NCI-H2081 (cell line): ENCODE measurements at places on chromosomes 4 and X.

DNA sequence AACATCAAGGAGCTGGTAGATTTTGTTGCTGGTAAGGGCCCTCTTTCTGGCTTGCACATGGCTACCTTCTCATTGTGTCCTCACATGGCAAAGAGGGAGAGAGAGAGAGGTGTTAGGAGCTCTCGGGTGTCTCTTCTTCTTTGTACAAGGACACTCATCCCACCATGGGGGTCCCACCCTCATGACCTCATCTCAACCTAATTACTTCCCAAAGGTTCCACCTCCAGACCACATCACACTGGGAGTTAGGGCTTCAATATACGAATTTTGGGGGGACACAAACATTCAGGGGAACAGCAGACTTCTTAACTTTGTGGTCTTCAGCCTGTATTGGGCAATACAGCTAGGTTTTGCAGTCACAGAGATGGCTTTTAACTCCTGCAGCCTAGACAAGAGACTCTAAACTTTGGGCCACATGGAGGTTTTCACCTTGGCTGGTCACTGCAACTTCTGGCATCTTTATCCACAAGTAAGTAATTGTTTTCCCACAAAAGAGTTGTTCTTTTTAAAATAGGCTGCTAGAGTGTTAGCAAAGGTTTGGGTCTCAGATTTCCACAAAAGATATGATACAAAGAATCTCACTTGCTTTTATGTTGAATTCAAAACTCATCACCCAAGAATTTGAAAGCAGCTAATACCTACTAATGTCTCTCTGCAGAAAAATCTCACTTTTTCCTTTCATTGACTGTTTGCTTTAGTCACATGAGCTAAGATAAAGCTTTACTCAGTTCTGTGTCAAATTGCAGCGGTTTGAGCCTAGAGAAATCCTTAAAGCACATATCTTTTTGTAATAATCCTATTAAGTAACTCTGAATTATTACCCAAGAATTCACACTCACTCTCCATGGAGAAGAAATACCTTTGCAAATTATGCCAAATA is 39.6 kb upstream of the BBS12 start:
- no peak for DNase-seq

DNA sequence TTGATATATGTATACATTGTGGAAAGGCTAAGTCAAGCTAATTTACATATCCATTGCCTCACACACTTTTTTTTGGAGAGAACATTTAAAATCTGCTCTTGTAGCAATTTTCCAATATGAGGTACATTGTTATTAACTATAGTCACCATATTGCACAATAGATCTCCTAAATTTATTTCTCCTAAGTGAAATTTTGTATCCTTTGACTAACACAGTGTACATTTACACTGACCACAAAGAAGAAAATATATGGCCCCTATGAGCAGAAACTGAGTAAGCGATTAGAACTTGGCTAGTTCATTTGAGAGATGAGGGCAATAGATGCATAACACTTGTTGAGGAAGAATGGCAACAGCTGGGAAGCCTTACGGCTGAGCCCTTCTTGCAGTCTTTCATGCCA is 20.3 kb upstream of the GUCY1B1 start:
- DNase-seq, result no peak

- no peak for DNase-seq
Measured at GRCh38 chr4:54840430-54840829, 182.7 kb downstream of the KIT start.

DNA sequence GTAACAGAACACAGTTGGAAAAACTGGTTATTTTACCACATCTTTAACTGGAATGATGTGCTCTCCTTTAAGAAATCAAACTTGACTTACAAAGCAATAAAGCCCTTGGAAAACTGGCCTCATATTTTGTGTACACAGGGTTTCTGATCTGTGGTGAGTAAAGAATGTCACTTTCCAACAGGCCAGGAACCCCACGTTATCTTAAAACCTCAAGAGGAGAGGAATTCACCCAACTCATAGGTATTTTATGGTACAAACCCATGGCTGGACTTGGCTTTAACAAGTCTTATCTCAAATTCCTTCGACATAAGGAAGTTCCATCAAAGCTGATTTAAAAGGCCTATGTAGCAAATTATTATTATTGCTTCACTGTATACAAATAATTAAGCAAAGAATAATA is 1735.1 kb downstream of the PCDH7 start:
- no peak for DNase-seq

GRCh38 chr4:122221322-122221721 is 69.2 kb downstream of the BLTP1 start:
- DNase-seq, result no peak

GRCh38 chr4:6785572-6785925 is 3.0 kb downstream of the KIAA0232 start:
- no peak for DNase-seq

DNA sequence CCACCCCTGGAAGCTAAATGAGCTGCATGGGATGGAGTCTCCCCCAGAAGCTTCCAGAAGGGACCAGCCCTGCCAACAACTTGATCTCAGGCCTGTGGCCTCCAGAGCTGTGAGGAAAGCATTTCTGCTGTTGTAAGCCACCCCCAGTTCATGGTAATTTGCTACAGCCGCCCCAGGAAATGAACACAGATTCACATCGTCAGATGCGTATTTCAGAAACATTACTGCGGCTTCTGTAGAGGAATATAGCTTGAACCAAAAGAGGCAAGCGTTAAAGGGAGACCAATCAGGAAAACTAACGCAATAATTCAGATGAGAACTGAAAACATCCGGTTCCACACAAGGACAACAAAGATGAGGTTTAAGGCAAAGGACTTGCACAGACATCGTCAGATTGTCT is 128.4 kb upstream of the TBL1X start:
- no peak for DNase-seq

- DNase-seq, result no peak
Measured at GRCh38 chrX:16433021-16433420, 216.9 kb upstream of the S100G start.

GRCh38 chr4:72432282-72432681 is 136.7 kb downstream of the ADAMTS3 start:
- no peak for DNase-seq

DNA sequence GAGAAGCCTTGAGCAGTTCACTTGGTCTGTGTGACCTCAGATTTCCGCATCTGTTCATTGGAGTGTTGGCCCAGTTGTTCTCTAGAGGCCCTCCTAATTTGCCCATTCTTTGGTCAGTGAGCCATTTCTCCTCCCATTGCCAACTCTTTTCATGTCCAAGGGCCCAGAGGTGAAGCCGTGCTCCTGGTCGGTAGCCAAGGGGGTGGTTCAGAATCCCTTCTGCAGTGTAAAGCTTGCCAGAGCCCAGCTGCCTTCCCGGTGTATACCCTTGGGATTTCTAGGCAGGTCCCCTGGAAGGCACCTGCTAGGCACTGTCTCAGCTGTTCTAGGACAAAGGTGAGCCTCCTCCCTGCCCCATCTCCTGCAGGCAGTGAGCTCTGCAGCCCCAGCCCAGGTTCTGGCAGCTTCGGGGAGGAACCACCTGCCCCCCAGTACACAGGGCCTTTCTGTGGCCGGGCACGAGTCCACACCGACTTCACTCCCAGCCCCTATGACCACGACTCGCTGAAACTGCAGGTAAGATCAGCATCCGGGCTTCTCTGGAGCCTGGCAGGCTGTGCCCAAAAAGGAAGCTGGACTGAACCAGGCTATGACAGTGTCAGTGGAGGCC is 12.3 kb downstream of the SASH3 start:
- DNase-seq, result no peak

DNA sequence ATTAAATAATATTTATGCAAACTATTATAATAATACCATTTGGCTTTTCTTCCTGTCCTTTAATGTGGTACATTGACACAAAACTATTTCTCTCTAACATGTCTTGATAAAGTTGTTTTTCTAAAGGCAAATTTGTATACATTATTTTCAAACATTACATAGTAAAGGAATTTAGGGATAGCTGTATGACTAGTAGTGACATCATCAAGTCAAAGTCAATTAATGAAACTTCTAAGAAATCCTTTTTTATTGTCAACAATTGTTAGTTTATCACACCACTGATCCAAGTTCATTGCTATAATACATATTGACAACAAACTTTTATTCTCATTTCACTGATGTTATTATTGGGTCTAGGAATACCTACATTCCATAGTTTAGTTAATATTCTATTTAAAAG is 68.4 kb downstream of the TBCK start:
- DNase-seq, result no peak

DNA sequence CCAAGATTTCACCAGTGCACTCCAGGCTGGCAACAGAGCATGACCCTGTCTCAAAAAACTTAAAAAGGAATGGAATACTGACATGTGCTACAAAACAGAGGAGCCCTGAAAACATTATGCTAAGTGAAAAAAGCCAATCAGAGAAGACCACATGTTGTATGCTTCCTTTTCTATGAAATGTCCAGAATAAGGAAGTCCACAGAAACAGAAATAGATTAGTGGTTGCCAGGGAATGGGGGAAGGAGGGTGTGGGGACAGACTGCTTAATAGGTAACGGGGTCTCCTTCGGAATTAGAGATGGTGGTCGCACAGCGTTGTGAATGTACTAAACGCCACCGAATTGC is 30.1 kb upstream of the KIAA0232 start:
- no peak for DNase-seq

DNA sequence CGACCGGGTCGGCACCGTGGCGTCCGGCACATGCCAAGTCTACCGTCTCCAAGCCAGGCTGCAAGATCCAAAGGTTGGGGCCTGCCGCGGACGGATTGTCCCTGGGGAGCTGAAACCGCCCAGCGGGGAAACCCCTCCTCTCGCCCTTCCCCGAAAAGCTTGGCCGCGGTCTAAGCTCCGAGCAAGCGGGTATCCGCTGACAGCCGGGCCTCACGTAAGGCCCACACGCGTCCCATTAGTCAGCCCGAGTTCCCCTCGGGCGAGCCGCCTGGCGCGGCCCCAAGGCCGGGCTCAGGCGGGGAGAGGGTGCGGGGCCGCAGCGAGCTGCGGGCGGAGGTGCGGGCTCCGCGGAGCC is 6.8 kb upstream of the BCOR start:
- no peak for DNase-seq

DNA sequence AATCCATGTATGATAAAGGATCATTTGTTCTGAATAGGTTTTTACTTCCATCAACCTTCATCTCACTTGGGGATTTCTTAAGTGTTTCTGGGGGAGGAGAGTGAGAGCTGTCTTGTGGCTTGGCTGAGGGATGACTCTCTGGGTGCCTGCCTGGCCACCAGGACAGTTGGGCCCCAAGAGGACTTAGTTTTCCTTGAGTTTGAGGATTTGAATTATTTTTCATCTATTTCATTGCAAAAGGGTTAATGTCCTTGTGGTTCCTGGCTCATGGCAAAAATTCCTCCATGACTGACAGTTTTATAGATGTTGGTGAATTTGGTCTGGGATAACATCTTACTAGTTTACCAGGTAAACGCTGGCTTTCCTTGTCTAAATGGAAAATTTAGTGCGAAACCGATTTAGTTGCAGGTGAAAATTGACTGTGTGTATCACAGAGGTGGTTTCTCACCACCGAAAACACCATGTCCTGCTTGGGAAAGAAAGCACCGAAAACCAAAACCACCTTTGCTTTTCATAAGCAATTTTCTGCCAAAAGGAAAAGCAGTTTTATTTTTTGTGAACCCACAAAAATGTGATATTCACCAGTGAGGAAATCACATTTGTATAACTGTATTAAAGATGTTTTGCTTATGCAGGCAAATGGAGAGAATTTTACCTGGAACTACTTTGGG is 331.3 kb upstream of the SFRP2 start:
- DNase-seq, result no peak

DNA sequence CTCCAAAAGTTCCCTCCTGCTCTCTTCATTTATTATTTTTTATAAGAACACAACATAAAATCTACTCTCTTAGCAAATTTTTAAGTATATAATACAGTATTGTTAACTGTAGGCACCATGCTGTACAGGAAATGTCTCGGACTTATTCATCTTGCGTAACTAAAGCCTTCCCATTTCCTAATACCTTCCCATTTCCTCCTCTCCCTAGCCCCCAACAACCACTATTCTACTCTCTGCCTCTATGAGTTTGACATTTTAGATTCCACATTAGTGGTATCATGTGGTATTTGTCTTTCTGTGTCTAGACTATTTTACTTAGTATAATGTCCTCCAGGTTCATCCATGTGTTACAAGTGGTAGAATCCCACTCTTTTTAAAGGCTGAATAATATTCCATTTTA is 15.8 kb upstream of the SYTL4 start:
- no peak for DNase-seq

DNA sequence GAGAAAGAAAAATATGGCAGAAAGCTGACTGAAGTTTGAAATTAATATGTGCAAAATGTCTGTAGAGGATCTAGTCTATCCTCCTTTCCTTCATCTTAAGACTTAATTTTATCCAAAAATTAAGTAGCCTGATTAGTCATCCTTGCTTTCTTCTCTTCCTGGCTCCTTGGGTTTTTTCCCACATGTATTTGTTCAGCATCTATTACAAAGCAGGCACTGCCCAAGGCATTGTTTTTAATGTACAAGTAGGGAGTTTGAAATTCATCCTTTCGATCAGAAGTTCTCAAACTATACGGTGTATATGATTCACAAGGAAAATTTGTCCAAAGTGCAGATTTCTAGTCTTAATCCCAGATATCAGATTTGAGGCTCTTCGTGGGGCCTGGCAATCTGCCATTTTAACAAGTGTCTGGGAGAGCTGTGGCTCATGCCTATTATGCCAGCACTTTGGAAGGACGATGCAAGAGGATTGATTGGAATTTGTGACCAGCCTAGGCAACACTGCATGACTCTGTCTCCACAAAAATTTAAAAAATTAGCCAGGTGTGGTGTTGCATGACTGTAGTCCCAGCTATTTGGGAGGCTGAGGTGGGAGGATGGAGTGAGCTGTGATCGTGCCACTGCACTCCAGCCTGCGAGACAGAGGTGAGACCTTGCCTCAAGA is 19.4 kb upstream of the YTHDC1 start:
- no peak for DNase-seq

GRCh38 chr4:38280323-38280706 is 320.1 kb downstream of the PTTG2 start:
- no peak for DNase-seq

GRCh38 chr4:7311205-7311604 is 118.9 kb downstream of the SORCS2 start:
- DNase-seq, result no peak

- DNase-seq, result no peak
Measured at GRCh38 chr4:41161355-41161754, 53.0 kb downstream of the APBB2 start.

DNA sequence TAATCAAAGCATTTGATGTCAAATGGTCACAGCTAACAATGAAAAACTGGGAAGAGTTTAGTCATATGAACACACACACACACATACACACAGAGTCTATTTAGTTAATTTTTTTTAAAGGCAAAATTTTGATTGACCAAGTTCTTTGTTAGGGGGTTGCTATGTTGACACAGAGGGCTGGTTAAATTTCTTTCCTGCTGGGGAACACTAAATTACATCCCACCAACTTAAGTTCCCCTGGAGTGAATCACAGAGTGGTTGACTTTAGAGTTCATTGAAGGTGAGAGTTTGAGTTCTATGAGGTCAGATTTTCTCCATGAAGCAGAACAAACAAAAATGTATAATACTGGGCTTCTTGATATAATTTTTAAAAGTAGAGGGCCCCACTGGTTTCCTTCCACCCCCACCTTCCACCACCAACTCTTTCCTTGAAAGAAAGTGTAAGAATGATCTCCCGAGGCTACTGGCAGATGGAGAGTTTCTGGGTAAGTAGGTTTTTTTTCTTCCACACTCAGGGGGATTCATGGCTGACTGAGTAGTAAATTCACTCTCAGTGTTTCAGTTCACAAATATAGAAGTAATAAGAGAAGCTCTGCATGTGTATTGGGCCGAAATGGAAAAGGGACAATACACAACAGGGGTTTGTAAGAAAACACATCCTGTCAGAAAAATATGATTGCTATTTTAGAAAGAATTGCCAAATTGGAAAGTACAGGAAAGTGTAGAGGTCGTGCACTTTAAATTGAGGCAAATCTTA is 917.0 kb upstream of the LCORL start:
- DNase-seq, result no peak

- no peak for DNase-seq
Measured at GRCh38 chrX:44062840-44063239, 89.7 kb upstream of the NDP start.
